ENCODE measurements at places on chromosomes 1 and 21.

- DNase-seq: no peak
Measured at GRCh38 chr1:244917073-244917670, 52.8 kb upstream of the HNRNPU start.

- no peak for DNase-seq
Measured at GRCh38 chr1:53093451-53093754, 31.4 kb downstream of the PODN start.

DNA sequence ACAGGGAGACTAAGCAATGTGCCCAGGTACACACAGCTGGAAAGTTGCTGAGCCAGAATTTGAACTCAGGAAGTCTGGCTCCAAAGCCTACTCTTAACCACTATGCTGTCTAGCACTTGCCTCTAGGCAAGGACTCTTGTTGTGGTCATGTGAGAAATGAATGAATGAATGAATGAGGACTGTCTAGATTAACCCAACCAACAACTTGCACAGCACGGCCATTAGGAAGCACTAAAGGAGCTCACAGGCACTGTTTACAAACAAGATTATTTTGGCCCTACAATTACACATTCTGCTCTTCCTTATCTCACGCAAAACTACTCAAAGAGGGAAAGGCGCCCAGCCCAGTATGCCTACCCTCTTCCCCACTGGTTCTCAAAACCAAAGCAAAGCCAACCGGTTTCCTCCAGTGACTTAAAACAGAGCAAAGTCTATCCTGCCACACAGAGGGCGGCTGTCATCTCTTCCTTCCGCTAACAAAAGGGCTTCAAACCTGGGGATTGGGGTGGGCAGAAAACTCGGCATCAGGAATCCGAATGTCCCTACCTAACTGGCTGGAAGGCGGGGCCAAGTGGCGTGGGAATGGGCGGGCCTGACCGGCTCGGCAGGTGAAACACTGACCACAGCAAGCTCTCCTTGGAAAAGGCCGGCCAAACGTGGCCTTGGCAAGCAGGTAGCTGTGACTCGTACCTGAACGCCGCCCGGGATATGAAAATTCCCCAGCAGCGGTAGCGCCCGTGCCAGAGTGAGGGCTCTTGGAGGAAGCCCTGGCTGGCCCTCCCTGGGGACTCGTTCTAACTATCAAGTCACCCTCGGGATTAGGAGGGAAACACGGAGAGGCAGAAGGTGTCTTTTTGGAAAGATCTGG lies 948 bp downstream of the STK40 start:
- DNase-seq: no peak

GRCh38 chr1:200198236-200198635 lies 170.7 kb downstream of the NR5A2 start:
- DNase-seq: no peak

DNA sequence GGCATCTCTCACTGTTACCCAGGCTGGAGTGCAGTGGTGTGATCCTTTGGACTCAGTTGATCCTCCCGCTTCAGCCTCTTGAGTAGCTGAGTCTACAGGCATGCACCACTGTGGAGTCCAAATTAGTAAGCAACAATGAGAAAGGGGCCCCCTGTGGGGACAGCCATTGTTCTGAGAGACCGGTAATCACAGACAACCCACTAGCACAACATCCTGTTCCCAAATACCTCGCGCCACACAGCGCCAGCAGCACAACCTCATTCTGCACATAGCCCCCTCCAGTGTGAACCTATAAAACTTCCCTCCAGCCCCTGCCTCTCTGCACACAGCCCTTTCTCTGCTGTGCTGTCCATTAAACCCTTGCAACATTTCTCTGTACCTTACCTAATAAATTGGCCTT lies 226.4 kb downstream of the DYRK1A start:
- DNase-seq: no peak

- peak; percentile 90 for DNase-seq
Measured at GRCh38 chr1:31376375-31377134, 3.7 kb upstream of the FABP3 start.

GRCh38 chr1:45033356-45033755 lies 21.3 kb downstream of the UROD start:
- no peak for DNase-seq

DNA sequence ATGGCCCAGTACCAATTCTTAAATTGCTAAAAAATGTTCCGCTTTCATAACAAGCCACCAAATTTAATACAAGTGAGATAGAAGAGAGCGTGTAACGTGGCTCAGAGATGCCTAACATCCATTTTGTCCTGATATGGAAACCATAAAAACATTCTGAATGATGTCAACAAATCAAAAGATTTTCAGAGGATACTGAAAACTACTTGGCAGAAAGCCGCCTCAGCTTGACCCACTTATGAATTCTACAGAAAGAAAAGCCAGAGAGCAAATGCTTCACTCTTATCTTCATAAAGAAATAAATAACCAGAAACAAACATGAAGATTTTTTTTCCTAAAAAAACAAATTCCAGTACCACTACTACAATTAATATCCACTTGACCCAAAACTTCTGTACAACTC lies 41.2 kb downstream of the OMA1 start:
- DNase-seq: no peak

- no peak for DNase-seq
Measured at GRCh38 chr1:13751458-13751871, 51.5 kb downstream of the PRDM2 start.

- DNase-seq: no peak
Measured at GRCh38 chr1:96427616-96428015, 294.0 kb upstream of the PTBP2 start.

DNA sequence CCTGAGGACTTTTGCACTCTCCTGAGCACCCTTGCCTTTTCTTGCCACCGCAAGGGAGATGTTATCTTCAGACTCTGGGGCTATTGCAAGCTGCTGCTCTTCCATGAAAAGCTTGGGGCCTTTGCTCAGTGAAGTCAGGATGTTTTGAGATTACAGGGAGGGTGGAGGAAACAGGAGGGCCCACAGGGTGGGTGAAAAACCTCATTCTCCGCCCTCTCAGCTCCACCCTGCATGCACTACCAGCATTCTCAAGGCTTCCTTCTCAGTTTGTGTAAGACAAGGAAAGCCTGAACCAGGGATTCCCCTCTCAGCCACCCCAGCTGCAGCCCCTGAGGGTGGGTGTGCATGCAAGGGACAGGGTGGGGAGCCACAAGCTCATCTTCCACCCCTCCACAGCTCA lies 25.8 kb upstream of the ZNF648 start:
- DNase-seq: no peak

DNA sequence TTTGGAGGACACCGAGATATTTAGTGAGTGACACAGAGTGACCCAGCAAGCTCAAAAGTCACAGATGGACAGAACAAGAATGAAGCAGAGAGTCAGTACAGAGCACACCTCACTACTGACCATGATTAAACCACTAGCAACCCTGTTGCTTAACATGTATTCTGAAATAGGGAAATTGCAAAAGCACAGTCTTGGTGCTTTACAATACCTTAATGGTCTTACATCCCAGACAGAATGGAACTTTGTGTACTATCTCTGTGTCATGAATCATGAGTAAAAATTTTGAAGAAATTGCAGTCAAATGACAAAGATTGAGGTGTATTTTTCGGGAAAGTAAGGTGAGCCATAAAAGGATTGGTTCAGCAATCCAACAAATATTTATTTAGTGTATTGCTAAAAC lies 2.7 kb upstream of the SAMSN1 start:
- DNase-seq: no peak

DNA sequence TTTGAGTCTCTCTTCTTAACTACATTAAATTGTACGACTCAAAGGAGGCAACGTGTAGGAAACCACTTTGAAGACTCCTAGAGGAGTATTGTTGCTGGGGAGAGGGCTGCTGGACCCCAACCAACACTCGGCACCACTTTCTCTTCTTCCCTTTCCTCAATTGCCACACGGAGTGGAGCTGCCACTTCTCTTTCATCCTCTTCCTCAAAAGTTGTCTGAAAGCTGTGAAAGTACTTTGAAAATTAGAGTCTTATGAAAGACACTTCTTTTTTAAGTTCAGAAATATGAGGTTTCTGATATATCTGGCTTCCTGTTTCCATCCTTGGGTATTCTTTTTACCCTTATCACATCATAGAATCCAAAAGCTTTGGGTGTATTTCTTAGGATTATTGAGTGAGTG lies 59.5 kb downstream of the MRPS6 start:
- DNase-seq: no peak
